ENCODE measurements at places on chromosomes 1 and 21.

GRCh38 chr1:55188909-55189308 lies 26.3 kb downstream of the USP24 start:
- no peak for DNase-seq

DNA sequence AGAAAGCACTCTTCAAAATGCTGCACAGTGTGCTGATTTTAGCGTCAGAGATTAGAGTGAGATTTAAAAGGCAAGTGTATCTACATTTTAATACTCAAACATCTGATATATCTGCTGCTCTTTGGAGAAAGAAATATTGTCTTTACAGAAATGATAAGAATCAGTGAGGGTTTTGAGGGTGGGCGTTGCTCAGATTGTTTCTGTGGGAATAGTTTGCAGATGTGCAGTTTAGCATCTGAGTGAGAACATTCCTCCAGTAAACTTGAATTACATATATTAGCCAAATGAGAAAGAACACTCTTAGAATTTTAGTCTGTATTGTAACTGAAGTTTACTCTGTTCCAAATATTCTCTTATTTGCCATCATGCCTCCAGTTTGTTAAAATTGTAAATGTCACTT lies 549.2 kb downstream of the NEGR1 start:
- DNase-seq = no peak

GRCh38 chr1:184951788-184952187 lies 22.5 kb downstream of the NIBAN1 start:
- no peak for DNase-seq

DNA sequence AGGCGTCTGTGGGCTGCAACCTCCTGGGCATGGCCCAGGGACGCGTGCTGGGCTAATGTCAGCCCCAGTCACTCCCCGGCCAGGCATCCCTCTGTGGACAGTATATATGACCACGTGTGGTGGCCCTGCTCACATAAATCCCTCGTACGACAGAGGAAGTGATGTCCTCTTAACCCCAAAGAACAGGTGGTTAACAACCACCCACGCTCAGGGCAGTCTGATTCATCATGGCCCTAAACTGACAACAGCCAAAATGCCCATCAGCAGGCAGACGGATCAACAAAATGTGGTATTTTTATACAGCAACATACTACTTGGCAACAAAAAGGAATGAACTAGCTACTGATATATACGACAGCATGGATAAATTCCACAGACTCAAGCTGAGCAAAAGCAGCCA lies 51.0 kb downstream of the ECE1 start:
- DNase-seq = no peak

GRCh38 chr1:183778045-183778444 lies 26.9 kb upstream of the RGL1 start:
- DNase-seq = no peak

Measured in D341Med (cell line).